Thymus (tissue), 14 donors: ENCODE measurements at places on chromosomes 13 and 19. TPM values are rescaled to one million over a fixed set of nuclear protein-coding genes. Genes with fewer than 3 reads are reported as not detected.

GRCh38 chr13:80131204-80131603 lies 209.7 kb downstream of the SPRY2 start:
- no peak for DNase-seq

GRCh38 chr13:100229603-100230002 lies 140.7 kb downstream of the PCCA start:
- DNase-seq, result no peak

GRCh38 chr19:827710-828321 lies at the start of gene AZU1:
Gene AZU1 (plus strand): TSS chr19:827837. CDS start chr19:827847, 10 bp downstream.
- no peak for DNase-seq

CRX gene
- total RNA-seq, result under 0.01 TPM

- no peak for DNase-seq
Observed at GRCh38 chr19:23481043-23481442, 85.8 kb upstream of the ZNF91 start.

CEACAM16 gene
- 0.24 TPM for total RNA-seq

RNF17 gene
- 0.05 TPM for total RNA-seq

- DNase-seq, result no peak
Observed at GRCh38 chr13:22127277-22128164, 456.6 kb downstream of the FGF9 start.

KIR2DL1 gene
- not detected for total RNA-seq

DNA sequence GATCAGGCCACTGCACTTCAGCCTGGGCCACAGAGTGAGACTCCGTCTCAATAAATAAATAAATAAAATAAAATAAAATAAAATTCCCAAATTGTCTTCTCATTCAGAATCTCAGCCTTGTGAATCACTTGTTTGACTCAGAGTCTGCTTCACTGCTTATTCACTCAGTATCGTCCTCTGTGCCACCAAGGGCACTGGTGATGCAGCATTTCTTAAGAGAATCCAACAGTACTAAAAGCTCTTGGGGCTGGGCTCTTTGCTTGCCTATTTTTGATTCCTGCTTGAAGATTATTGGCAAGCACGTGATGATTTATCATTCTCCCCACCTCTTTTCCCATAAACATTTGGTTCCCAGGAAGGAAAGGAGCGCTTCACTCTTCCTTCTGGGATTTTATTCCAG lies 54.8 kb upstream of the HMGB1 start:
- DNase-seq, result no peak

- no peak for DNase-seq
Observed at GRCh38 chr13:46587807-46588418, 34.9 kb downstream of the LRCH1 start.

- peak; percentile 26 for DNase-seq
Observed at GRCh38 chr19:47232422-47233211, 1.6 kb upstream of the BBC3 start.

- DNase-seq, result no peak
Observed at GRCh38 chr13:108263621-108264355, 5.7 kb upstream of the TNFSF13B start.

DNA sequence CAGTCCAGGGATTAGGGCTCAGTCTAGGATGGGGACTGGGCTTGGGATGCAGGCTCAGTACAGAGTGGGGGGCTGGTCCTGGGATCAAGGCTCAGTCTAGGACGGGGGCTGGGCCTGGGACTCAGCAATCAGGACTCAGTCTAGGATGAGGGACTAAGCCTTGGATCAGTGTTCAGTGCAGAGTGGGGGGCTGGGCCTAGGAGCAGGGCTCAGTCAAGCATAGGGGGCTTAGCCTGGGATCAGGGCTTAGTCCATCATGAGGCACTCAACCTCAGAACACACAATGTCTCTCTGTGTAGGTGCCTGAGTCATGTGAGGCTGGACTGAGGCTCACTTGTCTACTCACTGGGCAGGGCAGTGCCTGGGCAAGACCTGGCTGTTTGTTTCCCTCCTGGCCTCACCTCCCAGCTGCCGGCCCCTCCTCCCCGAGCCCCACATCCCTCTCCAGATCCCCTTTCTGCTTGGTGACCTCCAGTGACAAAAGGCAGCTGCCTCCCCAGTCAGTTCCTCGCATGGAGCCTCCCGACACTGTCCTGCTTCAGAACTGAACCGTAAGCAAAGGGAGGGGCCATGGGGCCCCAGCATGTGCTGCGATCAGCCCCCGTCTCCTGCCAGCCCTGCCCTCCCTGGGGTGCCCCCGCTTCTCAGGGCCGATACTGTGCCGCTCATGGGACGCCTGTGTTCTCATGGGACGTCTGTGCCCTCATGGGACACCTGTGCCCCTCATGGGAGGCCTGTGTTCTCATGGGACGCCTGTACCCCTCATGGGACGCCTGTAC lies 6.5 kb upstream of the S1PR4 start:
- DNase-seq, result no peak

DNA sequence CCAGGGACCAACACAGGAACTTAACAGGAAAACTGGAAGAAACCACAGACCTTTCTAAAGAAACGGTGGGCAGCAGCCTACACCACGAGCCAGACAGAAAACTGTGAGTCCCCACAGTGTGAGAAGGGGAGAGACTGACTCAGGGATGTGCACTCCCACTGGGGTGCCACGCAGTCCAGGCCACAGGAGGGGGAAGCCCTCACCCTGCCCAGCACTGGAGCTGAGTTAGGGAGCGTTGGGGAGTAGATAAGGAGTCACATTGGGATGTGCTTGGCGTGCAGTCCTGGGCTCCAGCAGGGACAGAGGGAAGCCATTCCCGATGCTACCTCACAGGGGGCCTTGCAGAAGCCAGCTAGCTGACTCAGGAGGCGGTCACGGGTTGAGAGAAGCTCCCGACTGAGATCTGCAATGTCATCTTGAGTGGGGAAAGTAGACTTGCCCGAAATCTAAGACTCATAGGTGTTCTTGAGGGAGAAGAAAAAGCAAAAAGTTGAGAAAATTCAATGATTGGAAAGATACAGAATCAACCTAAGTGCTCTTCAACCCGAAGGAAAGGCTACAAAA lies 17.3 kb downstream of the SIGLEC8 start:
- DNase-seq, result no peak
